ENCODE measurements at places on chromosomes 7 and 10.

GRCh38 chr7:99422186-99422585 is 13.4 kb downstream of the BUD31 start:
- DNase-seq, result no peak

DNA sequence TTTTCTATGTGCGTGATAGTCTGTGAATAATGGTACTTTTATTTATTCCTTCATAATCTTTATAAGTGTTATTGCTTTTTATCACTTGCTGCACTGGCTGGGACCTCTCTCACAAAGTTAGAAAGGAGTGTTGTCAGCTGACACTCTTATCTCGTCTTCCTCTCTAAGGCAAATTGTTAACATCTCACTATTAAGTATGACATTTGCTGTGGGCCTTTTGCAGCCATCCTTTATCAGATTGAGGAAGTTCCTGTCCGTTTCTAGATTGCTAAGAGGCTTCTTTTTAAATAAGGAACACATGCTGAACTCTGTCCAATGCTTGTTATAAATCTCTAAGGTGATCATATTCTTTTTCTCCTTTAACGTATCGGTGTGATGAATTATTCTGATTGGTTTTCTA is 27.4 kb upstream of the DIP2C start:
- DNase-seq, result no peak

GRCh38 chr7:155639958-155640520 is 4.4 kb upstream of the RBM33 start:
- DNase-seq, result no peak

GRCh38 chr10:7192831-7193361 is 217.9 kb downstream of the SFMBT2 start:
- DNase-seq, result no peak

DNA sequence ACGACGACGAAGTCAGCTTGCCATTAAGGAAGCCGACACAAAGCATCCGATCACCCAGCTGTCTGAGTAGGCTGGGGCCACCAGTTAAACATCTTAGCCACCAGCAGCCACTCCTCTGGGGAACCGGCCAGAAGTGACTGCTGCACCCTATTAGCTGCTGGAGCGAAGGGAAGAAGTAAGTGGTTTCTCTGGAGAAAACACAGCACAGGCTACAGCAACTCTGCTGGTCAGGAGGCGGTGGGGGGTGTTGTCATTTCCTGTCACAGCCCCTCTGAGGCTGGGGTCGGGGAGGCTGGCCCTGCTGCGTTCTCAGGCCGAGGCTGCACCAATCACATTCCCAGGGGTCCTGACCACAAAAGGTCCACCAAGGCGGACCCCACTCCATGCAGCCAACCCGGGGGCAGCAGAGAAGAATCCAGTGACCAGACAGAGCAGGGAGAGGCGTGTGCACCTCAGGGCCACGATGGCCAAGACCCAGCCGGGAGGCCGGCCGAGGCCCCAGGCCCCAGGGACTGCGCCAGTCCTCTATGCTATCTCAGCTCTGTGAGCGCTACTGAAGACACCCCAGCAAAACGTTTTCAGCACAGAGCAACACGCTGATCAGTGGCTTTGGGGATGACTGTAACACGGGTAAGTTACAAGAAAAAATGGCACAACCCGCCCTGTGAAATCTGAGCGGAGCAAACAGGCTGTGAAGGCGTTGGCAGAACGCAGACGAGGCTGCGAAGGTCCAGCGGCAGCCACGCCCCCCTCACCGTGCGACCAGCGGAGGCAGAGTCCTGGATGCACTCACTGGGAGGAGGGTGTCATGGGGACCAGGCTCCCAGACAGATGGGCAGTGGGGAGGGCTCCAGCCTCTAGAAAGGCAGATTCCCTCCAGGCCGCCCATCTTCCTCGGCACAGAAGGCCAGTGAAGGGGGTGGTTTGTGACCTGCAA is 24.8 kb downstream of the STK32C start:
- no peak for DNase-seq

- no peak for DNase-seq
These were observed 4.9 kb downstream of the SMURF1 start for GRCh38 chr7:99139036-99139435.

DNA sequence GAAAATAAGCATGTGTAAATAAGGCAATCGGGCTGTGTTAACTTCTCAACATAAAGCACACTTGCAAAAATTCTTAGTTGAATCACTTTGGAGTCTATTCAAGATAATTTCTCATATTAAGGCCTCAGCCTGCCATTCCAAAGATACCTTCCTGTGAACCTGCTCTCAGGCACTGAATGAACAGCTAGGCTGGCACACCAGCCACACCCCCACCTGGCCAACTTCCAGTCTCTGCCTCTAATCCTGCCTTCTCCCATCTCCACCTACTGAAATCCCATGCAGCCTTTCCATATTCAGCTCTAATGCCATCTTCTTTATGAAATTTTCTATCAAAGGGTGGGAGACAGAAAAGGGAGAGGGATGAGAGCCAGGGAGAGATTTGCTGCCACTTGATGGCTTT is 17.1 kb upstream of the MACROH2A2 start:
- DNase-seq, result no peak
